ENCODE measurements at places on chromosomes 11 and 22.

GRCh38 chr11:116618461-116618860 lies 154.3 kb downstream of the BUD13 start:
- no peak for DNase-seq

GRCh38 chr11:73197348-73197747 lies 20.7 kb upstream of the P2RY2 start:
- DNase-seq = no peak

GRCh38 chr22:29707010-29707409 lies 12.8 kb upstream of the CABP7 start:
- no peak for DNase-seq

- DNase-seq = no peak
Measured at GRCh38 chr11:25612806-25613205, 719.1 kb upstream of the ANO3 start.

GRCh38 chr11:44305470-44306051 lies 4.4 kb downstream of the ALX4 start:
- peak; percentile 8 for DNase-seq

DNA sequence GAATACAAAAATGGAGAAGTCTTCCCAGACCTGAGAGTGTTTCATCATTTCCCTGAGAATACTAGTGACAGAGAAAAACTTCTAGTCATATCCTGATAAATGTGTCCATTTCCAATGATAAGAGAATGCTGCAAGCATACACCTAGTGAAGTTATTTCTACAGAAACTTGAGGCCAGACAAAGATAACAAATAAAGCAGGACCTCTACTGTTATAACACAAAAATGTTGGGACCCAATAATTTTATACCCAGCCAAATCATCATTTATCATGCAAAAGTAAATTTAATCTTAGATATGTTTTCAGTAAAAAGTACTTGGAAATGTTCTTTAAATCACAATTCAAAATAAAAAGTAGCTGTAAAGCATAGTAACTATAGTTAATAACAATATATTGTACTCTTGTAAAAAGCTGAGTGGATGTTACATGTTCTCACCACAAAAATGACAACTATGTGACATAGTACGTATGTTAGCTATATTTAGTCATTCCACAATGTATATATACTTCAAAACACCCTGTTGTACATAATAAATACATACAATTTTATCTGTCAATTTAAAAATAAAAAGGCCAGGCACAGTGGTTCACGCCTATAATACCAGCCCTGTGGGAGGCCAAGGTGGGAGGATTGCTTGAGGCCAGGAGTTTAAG lies 12.6 kb downstream of the RRAS2 start:
- no peak for DNase-seq

GRCh38 chr22:49418943-49419342 lies 408.7 kb downstream of the BRD1 start:
- no peak for DNase-seq

DNA sequence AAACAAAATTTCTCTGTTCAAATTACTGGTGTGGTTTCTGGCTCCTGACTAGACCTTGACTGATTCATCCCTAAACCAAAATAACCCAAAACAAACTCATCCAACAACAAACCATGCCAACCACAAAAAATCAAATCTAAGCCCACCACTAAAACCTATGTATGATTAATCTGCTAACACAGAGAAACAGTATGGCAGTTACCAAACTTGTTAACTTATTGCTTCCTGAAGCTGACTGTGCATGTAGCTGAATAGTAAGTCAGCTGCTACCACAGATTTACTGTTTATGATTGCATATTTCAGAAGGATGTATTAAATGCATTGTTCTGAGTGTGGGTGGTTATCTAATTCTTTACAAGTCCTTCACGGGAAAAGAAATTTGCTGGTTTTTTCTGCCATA lies 231.1 kb downstream of the SWAP70 start:
- no peak for DNase-seq

GRCh38 chr22:39839917-39840510 lies 53.5 kb downstream of the ENTHD1 start:
- peak; percentile 15 for DNase-seq

DNA sequence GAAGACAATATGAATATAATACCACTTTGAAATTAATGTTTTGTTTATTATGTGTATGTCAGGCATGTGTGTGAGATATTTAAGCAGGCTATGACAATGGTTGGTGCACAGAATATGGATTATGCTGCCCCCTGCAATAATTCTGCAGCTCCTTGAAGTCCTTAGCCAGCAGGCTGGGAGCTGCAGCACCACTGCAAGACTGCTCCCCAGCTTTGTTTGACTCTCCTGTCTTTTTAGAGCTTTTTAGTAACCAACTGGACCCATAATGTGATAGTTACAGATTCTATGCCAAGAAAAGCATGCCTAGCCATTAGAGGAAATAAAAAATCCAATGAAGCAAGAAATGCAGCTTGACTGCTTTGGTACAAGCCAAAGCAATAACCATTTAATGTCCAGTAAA lies 535.1 kb downstream of the TMEM135 start:
- no peak for DNase-seq

DNA sequence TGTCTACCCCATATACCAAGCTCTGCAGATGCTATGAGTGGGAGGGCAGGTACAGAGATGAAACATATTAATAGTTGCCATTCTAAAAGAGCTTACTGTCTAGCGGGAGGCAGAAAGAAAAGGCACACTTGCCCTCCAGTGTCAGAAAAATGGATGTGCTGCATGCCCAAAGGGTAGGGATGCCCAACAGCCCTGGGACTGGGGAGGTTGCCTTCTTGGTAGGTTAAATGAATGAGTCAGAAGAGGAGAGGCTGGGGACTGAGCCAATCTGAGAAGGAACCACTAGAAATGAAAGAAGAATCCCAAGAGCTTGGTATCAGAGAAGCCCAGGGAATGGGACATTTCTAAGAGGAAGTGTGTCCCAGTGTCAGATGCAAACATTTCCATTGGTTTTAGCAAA lies 1.2 kb downstream of the BIRC3 start:
- DNase-seq = peak; percentile 62

DNA sequence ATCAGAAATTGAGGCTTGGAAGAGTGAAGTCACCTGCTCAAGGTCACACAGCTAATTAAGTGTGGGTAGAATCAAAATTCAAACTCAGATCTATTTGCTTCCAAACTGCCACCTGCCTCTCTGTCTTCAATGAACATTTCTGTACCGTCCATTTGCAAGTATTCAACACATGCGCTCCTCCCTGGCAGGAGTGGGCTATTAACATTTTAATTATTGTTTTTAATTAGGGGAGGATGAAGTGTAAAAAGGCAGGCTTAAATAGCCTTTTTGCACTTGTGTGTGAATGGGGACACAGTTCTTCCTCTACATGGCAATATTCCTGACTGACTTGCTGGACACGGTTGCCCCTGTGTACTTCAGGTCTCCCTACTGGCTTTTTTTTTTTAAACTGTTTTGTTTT lies 114.4 kb upstream of the NARS2 start:
- no peak for DNase-seq

GRCh38 chr11:125542709-125543108 lies 26.6 kb upstream of the EI24 start:
- DNase-seq = no peak

DNA sequence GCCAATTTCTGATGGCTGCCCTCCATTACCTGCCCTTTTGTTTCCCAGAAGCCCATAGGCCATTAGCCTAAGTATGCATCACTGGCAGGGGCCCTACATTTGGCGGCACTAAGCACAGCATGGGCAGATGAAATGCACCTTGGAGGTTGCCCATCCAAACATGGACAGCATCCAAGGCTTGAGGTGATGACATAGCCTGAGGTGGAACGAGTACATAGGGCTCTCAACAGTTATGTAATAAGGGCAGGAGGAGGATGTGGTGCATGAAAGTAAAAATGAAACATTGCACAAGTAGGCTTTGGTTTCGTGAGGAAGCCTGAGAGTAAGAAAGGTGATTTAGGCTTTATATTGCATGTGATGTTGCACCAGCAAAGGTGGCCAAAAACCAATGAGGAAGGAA lies 148.1 kb downstream of the FAM76B start:
- peak; percentile 50 for DNase-seq

GRCh38 chr11:122099374-122100036 lies 16.5 kb downstream of the BLID start:
- DNase-seq = no peak

- DNase-seq = no peak
Measured at GRCh38 chr11:78044706-78045105, 19.0 kb upstream of the THRSP start.

DNA sequence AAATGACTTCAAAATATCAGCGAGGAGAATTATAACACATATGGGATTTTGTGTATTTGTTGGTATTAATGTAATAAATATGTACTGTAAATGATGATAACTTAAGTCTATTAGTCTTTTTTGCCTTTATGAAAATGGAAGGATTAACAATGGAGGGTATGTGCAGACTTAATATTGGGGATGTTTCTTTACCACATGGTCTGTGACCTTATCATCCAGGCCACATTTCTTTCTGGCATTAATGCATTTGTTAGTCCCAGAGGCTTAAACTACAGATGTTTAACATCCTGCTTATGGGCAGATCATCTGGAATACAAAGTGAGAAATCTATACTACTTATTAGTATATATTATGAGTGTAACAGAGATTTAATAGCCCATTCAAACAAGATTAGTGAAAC lies 64.6 kb downstream of the SOX6 start:
- no peak for DNase-seq

GRCh38 chr11:63485777-63486176 lies 5.2 kb downstream of the PLAAT5 start:
- DNase-seq = no peak

DNA sequence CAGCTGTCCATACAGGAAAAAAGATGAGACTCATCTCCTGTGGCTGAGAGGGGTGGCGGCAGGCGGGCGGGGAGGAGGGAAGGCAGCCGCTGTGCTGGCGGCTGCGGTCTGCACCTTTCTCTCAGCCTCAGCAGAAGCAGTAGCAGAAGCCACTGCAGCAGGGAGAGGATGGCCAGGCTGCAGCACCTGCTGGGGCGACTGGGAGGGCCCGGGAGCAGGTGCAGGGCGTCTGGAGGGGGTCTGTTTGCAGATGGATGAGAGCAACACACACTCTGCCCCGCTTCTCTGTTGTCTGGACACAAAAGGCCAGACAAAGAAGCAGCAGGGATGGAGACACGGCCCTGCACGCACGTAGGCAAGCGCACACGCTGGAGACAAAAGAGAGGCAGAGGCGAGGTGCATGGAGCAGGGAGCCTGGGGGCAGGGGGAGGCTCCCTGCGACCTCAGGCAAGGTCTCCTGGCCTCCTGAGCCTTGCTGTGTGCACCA lies 9.3 kb upstream of the MIAT start:
- peak; percentile 36 for DNase-seq

- DNase-seq = no peak
Measured at GRCh38 chr22:45273452-45274075, 11.2 kb upstream of the UPK3A start.

GRCh38 chr11:2207773-2208621 lies 36.4 kb upstream of the TH start:
- no peak for DNase-seq

- DNase-seq = no peak
Measured at GRCh38 chr11:120642196-120642894, 130.8 kb downstream of the GRIK4 start.

- DNase-seq = no peak
Measured at GRCh38 chr11:2835296-2835695, 50.3 kb downstream of the CDKN1C start.

GRCh38 chr11:128021349-128022006 lies 565.9 kb downstream of the ETS1 start:
- no peak for DNase-seq

GRCh38 chr11:17762309-17762974 lies 27.9 kb downstream of the KCNC1 start:
- no peak for DNase-seq

- DNase-seq = no peak
Measured at GRCh38 chr11:1155274-1155693, 2.5 kb upstream of the MUC5AC start.

DNA sequence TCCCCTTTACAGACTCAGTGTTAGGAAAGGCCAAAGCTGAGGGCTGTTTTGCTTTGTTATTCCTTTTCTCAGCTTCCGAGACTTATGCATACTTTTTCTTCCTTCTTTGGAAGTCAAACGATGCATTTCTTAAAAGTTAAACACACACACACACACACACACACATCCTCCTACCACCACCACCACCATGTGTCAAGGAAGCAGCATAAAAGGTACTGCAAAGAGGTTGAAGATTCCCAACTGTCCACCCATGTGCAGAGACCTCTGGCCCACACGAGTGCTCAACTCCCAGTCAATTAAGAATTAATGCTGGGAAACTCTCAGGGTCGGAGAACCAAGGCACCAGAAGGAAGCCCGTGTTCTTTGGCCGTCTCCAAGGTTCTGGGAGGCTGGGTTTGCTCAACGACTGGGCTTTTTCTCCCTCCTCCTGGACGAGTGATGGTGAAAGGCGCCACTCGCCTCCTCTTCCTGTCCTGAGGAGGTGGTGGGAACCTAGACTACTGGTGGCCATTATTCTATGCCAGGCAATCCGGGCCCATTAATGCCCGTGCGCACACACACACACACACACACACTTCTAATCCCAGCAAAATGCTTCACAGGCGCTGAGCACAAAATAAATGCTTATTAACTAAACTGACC lies 15.1 kb downstream of the MN1 start:
- DNase-seq = no peak

- no peak for DNase-seq
Measured at GRCh38 chr22:50625131-50625567, 2.8 kb downstream of the ARSA start.

- no peak for DNase-seq
Measured at GRCh38 chr11:12802418-12803085, 128.3 kb downstream of the TEAD1 start.

GRCh38 chr11:126485986-126486635 lies 130.6 kb downstream of the ST3GAL4 start:
- DNase-seq = no peak

DNA sequence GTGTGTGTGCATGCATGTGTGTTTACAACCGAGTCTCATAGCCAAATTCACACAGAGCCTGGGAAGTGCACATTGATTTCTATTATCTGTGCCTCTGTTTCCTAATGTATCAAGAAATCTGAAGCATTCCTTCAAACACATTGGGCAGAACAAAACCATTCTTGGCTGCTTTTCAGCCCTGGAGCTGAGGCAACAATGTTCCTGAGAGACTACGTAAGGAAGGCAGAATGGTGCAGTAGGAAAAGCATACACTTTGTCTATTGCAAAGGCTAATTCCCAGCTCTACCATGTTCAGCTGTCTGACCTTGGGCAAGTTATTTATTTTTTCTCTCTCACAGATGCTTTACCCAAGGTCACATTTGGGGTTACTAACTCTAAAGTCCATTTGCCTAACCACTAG lies 575.5 kb downstream of the SOX6 start:
- no peak for DNase-seq

- DNase-seq = no peak
Measured at GRCh38 chr11:72328366-72329224, 84.6 kb upstream of the PHOX2A start.

- no peak for DNase-seq
Measured at GRCh38 chr11:95363164-95363563, 132.2 kb upstream of the SESN3 start.

DNA sequence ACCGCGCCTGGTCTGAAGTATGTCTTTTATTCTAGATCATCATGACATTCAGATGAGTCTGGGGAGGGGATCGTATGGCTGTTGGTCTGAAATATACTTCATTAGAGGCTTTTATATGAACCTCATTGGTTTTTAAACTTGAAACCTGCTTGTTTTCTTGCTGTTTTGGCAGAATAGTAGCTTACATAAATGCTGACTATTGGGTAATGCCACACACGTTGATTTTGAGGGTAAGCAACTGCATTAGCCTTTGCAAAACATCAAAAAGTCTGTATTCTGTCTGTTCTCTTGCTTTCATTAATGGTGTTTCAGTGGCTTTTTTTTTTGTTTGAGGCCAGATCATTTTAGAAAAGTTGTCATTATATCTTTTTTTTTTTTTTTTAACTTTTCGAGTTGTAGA lies 14.2 kb downstream of the PPME1 start:
- DNase-seq = no peak
